Vein endothelial cell (primary cell): ENCODE measurements at places on chromosomes 2 and 18. TPM values are rescaled to one million over a fixed set of nuclear protein-coding genes. Genes with fewer than 3 reads are reported as not detected.

CRYGC gene
- total RNA-seq, result not detected in 2 replicates

GAREM2 gene
- total RNA-seq, result 1.5 and 7.2 TPM in 2 replicates

CDH19 gene
- not detected in 2 replicates for total RNA-seq

CDH2 gene
- 5.8 and 7.5 TPM in 2 replicates for total RNA-seq

ARHGAP28 gene
- total RNA-seq, result 18.9 and 25.6 TPM in 2 replicates

GALNT13 gene
- total RNA-seq, result 2.0 and 2.3 TPM in 2 replicates

TMEM37 gene
- 0.19 and 0.33 TPM in 2 replicates for total RNA-seq

TRIM43 gene
- not detected in 2 replicates for total RNA-seq

PCARE gene
- not detected in 2 replicates for total RNA-seq

GALNT14 gene
- 0.57 TPM in 1 of 2 replicates, not detected in the other for total RNA-seq

LYPD6 gene
- 1.3 and 2.1 TPM in 2 replicates for total RNA-seq

GALM gene
- 6.9 and 9.0 TPM in 2 replicates for total RNA-seq

SCLY gene
- 11.1 and 16.7 TPM in 2 replicates for total RNA-seq

ASXL3 gene
- total RNA-seq, result under 0.01 and 0.57 TPM in 2 replicates

ATP9B gene
- total RNA-seq, result 20.4 and 26.1 TPM in 2 replicates

ASB3 gene
- total RNA-seq, result 20.9 and 21.5 TPM in 2 replicates

SLC40A1 gene
- 26.4 and 44.4 TPM in 2 replicates for total RNA-seq

BOK gene
- total RNA-seq, result 59.5 and 127 TPM in 2 replicates

ING5 gene
- total RNA-seq, result 13.7 and 19.3 TPM in 2 replicates

CRYGD gene
- total RNA-seq, result not detected in 2 replicates

SNED1 gene
- total RNA-seq, result 37.2 and 59.8 TPM in 2 replicates

RSAD2 gene
- total RNA-seq, result 0.33 and 0.67 TPM in 2 replicates

FRZB gene
- total RNA-seq, result under 0.01 TPM in 1 of 2 replicates, not detected in the other

TCF23 gene
- total RNA-seq, result not detected in 2 replicates

LTBP1 gene
- total RNA-seq, result 41.3 and 145 TPM in 2 replicates

ZNF513 gene
- 8.6 and 11.1 TPM in 2 replicates for total RNA-seq

PAIP2B gene
- total RNA-seq, result 0.19 and 0.33 TPM in 2 replicates

TMEM87B gene
- total RNA-seq, result 39.5 and 41.8 TPM in 2 replicates

CCDC178 gene
- 0.65 and 1.8 TPM in 2 replicates for total RNA-seq

MC2R gene
- total RNA-seq, result not detected in 2 replicates

LRATD1 gene
- 6.2 and 8.7 TPM in 2 replicates for total RNA-seq

TUBB8B gene
- total RNA-seq, result not detected in 2 replicates

MC4R gene
- not detected in 2 replicates for total RNA-seq

PLEKHM3 gene
- 11.5 and 12.4 TPM in 2 replicates for total RNA-seq

CDKL4 gene
- total RNA-seq, result 0.38 and 0.98 TPM in 2 replicates

PXDN gene
- total RNA-seq, result 449 and 560 TPM in 2 replicates

SPP2 gene
- total RNA-seq, result not detected in 2 replicates
